ENCODE measurements at places on chromosomes 7 and 10.

DNA sequence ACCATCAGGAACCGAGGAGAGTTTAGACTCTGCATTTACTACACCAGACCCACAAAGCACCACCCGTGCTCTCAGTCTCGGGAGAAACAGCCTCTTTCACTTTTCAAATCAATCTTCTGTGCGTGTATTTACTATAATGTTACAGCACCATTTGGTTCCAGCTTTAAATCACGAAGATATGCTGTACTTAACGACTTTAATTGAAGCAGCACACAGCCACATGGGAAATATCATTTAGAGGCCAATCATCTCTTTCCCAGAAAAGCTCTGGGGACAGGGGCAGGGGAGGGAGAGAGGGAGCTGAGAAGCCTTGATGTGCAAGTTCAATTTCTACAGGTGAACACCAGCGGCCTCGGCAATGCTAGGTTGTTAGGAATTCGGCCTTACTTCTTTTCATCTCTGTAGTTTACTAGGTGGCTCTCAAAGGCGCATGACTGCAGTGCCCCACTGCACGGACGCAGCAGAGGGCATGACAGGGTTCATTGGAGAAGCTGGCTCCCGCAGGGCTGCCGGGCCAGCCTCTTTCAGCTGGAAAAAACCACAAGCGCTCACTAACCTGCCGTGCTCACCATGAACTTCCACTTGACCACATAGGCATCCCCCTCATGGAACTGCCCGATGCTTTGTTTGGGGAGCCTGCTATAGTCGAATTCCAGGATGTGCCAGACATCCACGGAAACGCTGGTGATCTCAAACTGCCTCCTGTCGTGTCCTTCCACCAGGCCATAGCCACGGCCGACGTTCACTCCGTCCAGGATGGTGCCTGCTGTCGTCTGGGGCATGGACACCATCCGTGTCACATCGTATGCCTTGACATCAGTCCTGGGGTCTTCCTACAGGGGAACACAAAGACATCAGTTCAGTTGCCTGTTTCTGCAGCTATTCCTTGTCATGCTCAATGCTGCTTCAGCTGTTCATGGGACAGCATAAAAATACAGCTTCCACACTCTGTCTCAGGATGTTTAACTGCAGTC, 154.5 kb downstream of the SVIL start:
- no peak for DNase-seq
- no peak overlapping the region for H3K4me3 ChIP-seq
- peaks cover 22% of the 10 kb centered on the region for H3K36me3 ChIP-seq
- peaks cover 8% of the 10 kb centered on the region for H3K4me1 ChIP-seq

GRCh38 chr7:30735631-30736030, 16.3 kb upstream of the INMT start:
- no peaks in the 10 kb centered on the region for H3K36me3 ChIP-seq
- no peak for DNase-seq
- H3K27ac ChIP-seq, result no peak overlapping the region
- H3K4me3 ChIP-seq, result no peak overlapping the region
- peaks cover 3% of the 10 kb centered on the region for H3K27me3 ChIP-seq
- H3K4me1 ChIP-seq, result no peaks in the 10 kb centered on the region

DNA sequence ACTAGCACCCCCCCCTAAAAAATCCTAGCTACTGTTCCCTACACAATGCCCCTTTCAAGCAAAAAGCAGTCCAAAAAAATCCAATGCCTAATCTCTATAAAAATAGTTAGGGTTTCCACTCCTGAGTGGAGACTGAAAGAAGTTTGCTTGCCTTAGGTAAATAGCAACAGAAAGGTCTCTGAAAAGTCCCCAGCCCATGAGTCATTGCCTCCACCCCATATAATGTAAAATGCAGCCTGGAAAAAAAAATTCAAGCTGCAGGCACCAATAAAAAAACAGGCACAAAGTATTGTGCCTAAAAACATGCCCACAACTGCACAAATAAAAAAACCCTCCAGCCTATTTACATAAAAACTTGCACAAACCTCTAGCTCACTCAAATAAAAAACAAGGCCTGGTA, 47.5 kb downstream of the ZNF680 start:
- H3K27ac ChIP-seq, result no peak overlapping the region
- DNase-seq, result no peak
- no peaks in the 10 kb centered on the region for H3K27me3 ChIP-seq
- no peaks in the 10 kb centered on the region for H3K36me3 ChIP-seq
- H3K4me3 ChIP-seq, result no peak overlapping the region
- no peaks in the 10 kb centered on the region for H3K4me1 ChIP-seq

DNA sequence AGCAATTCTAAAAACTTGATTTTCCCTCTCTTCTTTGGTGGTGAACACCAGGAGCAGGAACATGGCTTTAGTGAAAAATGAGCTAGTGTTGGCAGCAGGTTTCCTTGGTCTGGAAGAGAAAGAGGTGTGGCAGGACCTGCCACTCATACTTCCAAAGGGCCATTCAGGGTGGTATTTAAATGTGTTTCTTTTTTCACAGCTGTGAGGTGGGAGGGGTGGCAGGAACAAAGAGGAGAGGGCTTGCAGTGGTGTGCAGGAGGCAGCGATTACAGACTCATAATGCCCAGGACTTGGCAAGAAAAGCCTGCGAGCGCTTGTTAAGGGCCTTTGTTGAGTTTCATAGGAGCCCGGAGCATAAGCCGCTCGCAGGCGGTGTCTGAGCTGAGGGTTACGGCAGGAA, 36.8 kb downstream of the WIPF3 start:
- H3K27me3 ChIP-seq, result peaks cover 12% of the 10 kb centered on the region
- no peaks in the 10 kb centered on the region for H3K4me1 ChIP-seq
- H3K36me3 ChIP-seq, result no peaks in the 10 kb centered on the region
- H3K27ac ChIP-seq, result no peak overlapping the region
- no peak overlapping the region for H3K4me3 ChIP-seq
- no peak for DNase-seq

DNA sequence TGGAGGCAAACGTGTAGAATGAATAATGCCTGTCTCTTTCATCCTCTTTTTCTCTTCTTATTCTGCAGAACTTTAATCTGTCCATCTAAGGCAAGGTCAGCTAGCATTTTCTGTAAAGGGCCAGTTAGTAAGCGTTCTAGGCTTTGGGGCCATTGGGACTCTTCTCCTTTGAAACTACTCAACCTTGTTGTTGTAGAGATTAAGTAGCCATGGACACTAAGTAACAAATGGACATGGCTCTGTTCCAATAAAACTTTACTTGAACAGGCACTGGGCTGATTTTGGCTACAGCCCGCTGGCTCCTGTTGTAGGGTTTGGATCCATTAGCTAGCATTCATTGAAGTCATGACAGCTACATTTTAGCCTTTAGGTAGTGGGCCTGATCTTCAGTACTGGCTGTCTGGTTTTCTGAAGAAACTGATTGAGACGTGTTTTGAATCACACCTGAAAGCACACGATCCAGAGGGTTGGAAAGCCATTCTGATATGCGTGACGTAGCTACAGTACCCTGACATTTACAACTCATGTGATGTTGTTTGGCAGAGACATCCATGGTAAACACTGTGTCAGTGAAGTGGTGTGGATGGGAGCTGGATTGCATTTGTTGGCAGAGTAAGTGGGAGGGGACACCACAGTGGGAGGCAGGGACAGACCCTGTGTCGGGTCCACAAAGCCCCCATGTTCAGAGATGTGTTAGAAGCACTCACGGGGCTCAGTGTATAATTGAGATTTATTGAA, 92.5 kb downstream of the MTPN start:
- no peaks in the 10 kb centered on the region for H3K27me3 ChIP-seq
- no peaks in the 10 kb centered on the region for H3K4me1 ChIP-seq
- no peaks in the 10 kb centered on the region for H3K36me3 ChIP-seq
- H3K4me3 ChIP-seq, result no peak overlapping the region
- no peak for DNase-seq

- no peak overlapping the region for H3K4me3 ChIP-seq
- no peaks in the 10 kb centered on the region for H3K4me1 ChIP-seq
- DNase-seq, result no peak
- H3K27ac ChIP-seq, result no peak overlapping the region
These were observed 17.3 kb downstream of the DGKI start for GRCh38 chr7:137829337-137829992.

- no peak overlapping the region for H3K27ac ChIP-seq
- H3K36me3 ChIP-seq, result no peaks in the 10 kb centered on the region
- no peaks in the 10 kb centered on the region for H3K27me3 ChIP-seq
- no peak overlapping the region for H3K4me3 ChIP-seq
- no peaks in the 10 kb centered on the region for H3K4me1 ChIP-seq
- DNase-seq, result no peak
These were observed 47.6 kb downstream of the ASB13 start for GRCh38 chr10:5618829-5619228.

DNA sequence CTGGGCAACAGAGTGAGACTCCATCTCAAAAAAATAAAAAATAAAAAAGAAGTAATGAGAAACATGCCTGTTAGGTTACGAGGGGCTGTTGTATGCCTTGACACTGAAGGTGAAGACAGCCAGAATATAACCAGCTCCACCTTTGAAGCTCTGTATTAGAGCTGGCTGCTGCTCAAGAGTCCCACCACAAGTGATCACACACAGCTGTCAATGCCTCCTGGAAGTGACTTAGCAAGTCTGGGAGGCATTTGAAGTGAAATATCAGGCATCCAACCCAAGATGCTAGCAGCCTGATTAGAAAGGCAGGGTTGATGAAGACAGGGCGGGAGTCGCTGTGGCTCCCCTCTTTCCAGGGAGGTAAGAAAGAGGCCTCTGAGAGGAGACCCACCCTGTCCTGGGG, 34.1 kb upstream of the INPP5F start:
- H3K27ac ChIP-seq, result no peak overlapping the region
- DNase-seq, result no peak
- no peaks in the 10 kb centered on the region for H3K36me3 ChIP-seq

All from endothelial cell of umbilical vein (primary cell).